ENCODE measurements at places on chromosomes 7 and 10.

DNA sequence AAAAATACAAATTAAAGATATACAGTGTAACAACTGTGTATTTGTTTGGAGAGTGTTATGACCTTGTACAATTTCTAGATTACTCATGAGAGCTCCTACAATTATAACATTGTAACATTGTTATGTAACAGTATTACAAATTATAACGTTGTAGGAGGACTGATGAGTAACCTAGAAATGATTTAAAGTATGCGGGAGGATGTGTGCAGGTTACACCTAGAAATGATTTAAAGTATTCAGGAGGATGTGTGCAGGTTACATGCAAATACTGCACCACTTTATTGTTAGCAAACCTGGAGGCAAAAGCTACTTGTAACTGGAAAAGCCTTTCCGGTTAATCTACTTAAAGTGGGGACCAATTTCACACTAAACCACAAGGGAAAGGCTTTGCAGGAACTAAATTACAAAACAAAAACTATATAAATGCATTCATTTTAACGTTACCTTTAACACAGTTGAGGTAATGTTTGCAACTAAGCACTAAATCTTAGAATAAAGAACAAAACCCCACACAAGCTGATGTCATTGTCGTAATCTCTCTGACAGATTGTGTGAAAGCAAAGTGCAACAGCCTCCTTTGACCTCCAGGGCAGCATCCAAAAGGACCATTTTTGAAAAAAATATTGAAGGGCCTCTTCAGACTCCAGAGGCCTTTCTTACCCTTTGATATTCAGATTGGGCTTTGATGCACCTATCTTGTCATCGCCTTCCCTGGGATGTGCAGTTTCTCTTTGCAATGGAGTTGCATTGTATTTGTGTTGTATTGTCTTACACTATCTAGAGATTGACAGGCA lies 522.1 kb upstream of the FOXK1 start:
- no peak for DNase-seq

DNA sequence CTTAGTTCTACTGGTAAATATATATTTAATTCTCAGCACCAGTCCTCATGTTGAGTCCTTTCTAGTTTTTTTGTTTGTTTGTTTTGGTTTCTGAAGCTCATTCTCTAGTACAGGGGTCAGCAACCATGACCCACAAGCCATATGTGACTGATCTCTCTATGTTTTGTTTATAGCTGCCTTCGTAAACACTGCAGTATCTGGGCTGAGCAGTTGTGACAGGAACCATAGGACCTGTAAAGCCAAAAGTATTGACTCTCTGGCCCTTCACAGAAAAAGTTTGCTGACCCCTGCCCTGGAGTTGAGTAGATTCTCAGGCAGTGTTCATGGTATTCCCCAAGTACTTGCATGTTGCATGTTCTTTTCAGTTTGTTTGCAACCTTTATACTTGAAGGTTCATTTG lies 20.8 kb downstream of the NET1 start:
- no peak for DNase-seq

GRCh38 chr7:40306025-40306424 lies 171.2 kb downstream of the SUGCT start:
- DNase-seq, result no peak

DNA sequence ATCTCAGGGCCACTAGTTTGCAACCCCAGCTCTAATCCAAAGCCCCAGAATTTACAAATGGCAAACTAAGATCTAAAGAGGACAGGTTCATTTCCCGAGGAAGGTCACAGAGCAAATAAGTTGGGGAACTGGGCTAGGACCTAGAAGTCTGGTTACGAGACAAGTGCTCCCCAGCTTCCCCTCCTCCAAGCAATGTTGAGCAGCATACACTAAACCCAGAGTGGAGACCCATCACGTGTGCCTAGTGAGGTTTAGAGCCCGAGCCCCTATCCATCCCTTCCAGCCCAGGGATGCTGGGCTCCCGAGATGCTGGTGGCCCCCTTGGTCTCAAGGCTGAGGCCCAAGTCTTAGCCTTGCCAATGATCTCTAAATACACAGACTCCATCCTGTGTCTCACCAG lies 209.5 kb upstream of the ZMIZ1 start:
- no peak for DNase-seq

GRCh38 chr7:28747404-28747803 lies 210.7 kb downstream of the TRIL start:
- no peak for DNase-seq

- DNase-seq, result no peak
Measured at GRCh38 chr7:155395176-155395797, 62.6 kb upstream of the EN2 start.

- no peak for DNase-seq
Measured at GRCh38 chr7:54788664-54789063, 29.7 kb upstream of the SEC61G start.

DNA sequence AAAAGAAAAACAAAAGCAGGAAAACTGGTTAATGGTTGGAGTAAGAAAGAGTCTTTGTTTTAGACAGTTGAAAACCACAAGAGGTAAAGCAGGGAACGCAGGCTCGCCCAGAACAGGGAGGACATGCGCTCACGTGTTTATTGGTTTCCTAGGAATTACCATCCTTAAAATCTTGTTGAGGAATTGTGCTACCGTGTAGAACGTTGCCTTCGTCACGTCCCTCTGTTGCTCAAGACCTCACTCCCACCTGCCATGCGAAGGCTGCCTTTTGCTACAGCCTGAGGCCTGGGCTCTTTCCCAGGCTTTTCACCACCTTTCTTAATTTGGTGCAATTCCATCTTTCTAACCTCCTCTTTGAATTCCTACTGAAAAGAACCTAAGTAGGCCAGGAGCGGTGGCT lies 61.6 kb upstream of the CAMK1D start:
- DNase-seq, result no peak

GRCh38 chr10:79206300-79207095 lies 137.7 kb downstream of the ZMIZ1 start:
- no peak for DNase-seq

DNA sequence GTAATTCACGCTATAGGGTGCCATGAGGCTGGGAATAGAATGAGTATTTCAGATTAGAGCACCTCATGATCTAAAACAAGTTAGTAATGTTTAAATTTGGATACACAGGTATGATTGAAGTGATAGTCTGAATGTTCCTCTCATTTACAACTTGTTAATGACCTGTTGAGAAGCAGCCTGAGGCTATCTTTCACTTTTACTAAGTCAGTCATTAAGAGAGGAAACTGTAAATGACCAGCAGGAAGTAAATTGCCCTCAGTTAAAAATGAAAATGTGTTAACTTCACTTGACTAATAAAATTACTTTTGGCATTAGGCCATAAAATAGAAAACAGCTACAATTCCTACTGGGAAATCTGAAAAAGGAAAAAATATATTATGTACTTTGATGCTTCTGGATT lies 1042.0 kb downstream of the DNAJB9 start:
- no peak for DNase-seq

DNA sequence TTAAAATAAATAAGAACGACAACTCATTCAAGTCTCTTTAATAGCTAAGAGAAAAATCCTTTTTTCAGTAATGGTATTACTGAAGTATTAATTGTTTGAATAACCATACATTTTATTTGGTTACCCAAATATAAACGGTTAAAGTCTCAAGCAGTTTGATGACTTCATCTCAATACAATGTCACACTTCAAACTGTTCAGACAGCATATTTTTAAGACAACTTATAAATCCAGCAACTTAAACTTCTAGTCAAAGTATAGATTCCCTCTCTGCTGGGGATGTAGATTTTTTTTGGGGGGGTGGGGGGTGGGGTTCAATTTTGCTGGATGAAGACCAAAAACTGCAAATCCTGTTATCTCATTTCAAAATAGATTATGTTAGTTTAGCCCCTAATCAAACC lies 42.0 kb downstream of the GNA12 start:
- no peak for DNase-seq

- DNase-seq, result no peak
Measured at GRCh38 chr10:34918060-34918775, 103.1 kb upstream of the PARD3 start.

DNA sequence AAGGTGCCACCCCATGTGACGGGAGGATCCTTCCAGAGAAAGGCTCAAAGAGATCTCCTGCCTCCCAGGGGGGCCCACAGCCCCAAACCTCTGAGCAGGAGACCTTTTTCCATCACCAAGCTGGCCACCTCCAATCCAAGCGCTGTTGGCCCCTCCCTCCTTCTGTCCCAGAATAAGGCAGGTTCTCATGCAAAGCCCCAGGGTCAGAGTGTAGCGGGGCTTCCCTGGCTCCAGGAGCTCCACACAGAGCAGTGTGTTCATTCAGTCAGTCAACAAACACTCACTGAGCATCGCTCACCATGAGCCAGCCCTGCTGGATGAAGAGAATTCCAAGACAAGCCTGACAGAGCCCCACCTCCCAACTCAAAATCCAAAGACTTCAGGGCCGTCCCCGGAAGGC lies 39.0 kb downstream of the TNRC18 start:
- no peak for DNase-seq

DNA sequence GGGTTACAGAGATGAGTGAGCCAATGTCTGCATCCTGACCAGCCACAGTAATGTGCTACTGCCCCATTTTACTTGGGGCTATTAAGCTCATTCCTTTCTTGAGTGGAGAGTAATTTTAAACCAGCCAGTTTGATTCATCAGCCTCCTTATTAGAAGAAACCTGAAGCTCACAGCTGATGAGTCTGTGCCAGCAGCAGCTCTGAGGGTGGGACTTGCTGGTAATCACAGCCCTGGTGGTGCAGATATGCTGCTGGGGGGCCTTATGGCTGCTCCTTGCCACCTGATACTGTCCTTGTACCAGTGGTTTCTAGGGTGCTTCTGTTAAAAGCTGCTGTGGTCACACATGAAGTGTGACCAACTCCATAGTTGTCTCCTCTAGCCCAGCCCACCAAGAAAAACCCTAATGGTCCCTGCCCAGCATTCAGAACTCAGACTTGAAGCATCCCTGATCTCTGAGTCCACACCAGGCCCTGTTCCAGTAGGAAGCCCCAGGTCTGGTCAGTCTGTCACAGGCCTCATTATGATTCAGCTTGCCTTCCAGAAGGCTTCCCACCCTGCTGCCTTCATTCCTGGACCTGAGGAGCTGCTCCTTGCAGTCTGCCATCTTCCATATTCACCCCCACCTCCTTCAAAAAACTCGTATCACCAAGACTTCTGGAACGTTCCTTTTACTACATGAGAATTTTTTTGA lies 28.9 kb upstream of the RBM20 start:
- no peak for DNase-seq

DNA sequence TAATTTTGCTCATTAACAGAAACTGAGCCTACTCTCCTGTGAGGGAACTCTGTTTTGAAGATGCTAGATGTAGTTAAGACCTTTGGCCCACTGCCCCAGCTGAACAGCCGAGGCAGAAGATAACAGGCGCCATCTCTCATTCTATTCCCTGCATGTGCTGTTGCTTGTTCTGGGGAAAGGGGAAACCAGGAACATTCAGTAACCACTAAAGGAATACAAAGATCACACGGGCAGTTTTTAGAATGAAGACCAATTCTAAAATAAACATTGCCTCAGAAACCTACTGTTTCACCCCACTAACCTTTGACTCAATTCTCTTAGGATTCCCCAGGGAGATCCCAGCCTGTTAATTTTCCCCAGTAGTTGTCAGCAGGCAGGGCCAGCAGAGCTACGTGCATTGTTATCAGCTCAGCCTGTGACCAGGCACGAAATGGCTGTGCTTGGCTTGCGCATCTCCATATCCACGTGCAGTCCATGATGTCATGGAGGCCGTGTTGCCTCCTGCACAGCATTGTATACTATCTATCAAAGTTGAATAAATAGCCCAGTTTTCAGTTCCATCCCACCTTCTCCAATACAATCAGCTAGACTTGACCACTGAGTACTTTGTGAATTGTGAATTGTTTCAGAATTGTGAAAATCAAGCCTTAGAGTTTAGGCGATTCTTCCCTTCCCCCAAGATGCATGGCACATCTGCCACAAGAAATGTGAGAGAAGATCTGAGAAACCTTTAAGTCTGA lies 36.0 kb downstream of the ANK3 start:
- no peak for DNase-seq

- DNase-seq, result no peak
Measured at GRCh38 chr10:60952846-60953220, 8.8 kb upstream of the RHOBTB1 start.

DNA sequence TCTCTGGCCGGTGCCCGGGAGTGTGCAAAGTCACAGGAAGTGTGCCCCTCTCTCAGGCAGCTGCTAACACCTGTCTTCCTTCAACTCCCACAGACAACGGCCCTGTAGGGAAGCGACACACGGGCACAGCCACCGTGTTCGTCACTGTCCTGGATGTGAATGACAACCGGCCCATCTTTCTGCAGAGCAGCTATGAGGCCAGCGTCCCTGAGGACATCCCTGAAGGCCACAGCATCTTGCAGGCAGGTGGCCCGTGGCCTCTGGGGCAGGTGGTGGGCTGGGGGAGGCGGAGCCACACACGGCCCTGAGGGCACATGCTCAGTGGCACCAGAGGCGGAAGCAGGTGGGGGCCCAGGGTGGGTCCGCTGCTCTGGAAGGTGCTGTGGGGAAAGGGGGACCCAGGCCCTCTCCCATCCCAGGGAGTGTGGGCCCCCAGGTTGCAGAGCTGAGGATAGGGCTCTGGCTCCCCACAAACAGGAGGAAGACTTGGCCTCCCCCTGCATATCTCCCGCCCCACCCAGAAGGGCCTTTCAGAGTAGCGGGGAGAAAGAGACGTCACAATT lies 6.9 kb downstream of the C10orf105 start:
- DNase-seq, result no peak

GRCh38 chr7:31646942-31647341 lies 40.1 kb upstream of the PPP1R17 start:
- no peak for DNase-seq

DNA sequence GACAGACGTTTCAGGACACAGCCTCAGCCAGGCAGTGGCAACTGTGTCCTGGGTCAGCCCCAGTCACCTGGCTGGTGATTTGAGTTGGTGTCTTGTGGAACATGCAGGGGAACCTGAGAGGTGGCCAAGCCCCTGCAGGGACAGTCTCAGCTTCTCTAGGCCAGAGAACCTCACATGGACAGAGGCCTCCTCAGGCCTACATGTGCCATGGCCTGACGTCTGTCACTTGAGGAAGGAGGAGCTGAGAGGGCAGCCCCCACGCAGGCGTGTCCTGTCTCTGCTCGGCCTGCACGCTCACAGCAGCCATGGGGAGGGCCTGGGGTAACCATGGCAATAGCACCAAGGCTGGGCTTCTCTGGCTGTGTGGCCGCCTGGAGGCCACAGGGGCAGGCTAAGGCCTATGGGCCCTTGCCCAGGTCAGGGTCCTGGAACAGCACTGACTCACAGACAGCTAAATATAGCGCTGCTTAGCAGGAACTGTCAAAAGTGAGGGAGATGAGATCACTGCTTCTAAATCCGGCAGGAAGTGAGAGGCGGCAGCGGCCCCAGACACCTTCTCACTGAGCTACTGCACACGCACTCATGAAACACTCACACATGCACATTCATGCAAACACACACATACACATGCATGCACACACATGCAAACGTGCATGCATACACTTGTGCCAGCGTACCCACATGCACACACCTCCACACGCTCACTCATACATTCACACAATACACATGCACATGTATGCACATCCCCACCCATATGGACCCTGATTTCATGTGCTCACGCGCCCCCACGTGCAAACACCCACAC lies 57.0 kb downstream of the YKT6 start:
- DNase-seq, result peak; percentile 45

DNA sequence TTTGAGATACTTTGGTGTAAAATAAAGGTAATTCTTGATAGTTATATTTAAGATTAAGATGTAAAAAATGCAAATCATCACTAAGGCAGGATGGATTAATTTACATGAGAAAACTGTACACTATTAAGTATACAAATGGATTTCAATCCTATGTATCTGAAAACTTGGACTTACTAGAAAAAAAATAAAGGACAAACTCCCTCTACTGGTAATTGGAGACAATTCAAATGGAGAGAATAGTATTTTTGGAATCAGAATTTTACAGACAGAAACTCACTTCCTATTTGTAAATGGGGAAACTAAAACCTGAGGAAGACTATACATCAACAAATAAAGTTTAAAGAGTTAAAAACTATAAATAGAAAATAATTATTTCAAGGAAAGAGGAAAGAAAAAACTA lies 62.6 kb downstream of the CUL2 start:
- DNase-seq, result no peak
